Amniotic stem cell (primary cell): ENCODE measurements at places on chromosomes 3 and 15.

DNA sequence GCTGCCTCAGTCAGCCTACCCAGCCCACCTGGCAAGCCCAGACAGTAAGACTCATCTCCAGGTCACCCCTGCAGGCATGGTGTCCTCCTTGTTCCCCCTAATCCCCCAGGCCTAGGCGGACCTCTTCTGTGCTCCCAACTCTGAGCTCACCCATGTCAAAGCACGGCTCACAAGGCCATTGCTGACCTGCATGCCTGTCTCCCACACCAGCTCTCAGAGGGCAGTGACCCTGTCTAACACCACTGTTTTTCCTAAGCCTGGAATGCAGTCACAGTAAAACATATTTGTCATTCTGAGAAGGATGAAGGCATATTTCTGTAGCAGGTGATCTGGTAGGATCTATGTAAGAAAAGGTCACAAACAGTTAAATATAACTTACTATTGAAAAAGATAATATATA lies 110.3 kb upstream of the HACD2 start:
- DNase-seq: no peak

DNA sequence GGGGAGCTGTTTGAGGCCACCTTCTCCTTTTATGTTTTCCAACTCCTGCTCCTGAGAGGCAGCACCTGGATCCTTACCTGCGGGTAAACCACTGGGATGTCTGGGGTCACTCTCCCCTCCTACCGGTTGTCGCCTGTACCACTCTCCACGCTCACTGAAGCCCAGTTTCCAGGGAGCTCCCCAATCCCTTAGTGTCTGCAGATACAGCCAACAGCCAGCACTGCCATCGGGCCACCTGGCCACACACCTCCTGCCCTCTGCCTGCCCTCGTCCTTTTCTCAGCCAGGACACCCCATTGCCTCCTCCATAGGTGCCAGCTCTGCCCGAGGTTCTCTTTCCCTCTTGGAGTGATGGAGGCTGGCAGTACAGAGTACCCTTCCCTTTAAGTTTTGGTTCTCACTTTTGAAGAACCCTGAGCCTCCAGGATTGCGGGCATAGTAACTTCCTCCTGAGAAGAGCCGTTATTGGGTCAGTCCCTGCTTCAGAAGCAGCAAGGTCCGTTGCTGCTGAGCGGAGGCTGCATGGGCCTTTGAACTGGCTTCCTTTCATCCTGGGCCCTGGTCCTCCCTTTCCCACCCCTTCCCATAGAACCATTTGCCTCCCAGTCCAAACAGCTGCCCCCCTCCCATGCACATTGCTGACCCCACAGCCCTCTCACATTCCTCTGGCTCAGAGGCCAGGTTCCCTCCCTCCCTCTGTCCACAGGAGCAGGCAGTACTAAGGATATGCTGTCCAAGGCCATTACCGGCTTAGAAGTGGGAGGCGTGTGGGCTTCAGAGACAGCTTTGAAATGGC lies 30.9 kb downstream of the ARNT2 start:
- DNase-seq: no peak

DNA sequence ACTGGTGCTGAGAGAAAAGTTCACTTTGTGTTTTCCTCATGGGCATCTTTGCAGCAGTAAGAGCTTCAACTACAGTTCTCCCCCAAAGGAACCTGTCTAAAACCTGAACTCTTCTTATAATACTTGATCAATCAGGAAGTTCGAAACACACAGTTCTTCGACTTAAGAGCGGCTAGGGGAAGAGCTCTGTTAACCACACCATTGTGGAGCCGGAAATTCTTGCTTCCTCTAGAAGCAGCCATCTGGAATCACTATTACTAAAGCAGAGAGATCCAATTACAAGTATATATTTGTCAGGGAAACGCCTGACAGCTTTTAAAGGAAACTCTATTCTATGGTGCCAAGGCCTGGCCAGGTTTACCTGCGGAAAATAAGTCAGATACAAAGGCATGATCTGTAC lies 337.3 kb upstream of the CBLB start:
- no peak for DNase-seq

DNA sequence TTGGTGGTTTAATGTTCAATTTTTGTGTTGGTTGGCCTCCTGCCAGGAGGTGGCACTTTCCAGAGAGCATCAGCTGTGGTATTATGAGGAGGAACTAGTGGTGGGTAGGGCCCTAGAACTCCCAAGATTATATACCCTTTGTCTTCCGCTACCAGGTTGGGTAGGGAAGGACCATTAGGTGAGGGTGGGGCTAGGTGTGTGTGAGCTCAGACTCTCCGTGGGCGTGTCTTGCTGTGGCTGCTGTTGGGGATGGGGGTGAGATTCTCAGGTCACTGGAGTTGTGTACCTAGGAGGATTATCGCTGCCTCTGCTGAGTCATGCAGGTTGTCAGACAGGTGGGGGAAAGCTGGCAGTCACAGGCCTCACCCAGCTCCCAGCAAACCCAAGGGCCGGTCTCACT lies 187.1 kb downstream of the DPH6 start:
- no peak for DNase-seq

DNA sequence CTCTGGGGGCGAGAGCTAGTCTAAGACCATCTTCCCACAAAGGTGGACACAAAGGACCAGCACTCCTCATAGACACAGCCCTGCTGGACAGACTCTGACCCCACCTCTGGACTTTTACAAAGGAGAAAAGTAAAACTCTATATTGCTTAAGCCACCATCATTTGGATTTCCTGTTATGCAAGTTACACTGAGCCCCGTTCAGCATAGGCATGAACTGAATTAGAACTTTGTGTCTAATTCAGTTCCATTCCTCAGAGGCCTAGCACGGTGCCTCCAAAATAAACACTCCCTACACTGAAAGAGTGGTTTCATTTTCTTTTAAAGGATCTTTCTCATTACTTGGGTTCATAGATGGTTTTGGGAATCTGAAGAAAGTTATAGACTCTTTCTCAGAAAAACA lies 79.2 kb upstream of the OCA2 start:
- no peak for DNase-seq

GRCh38 chr15:77607894-77608261 lies 24.8 kb downstream of the LINGO1 start:
- no peak for DNase-seq

DNA sequence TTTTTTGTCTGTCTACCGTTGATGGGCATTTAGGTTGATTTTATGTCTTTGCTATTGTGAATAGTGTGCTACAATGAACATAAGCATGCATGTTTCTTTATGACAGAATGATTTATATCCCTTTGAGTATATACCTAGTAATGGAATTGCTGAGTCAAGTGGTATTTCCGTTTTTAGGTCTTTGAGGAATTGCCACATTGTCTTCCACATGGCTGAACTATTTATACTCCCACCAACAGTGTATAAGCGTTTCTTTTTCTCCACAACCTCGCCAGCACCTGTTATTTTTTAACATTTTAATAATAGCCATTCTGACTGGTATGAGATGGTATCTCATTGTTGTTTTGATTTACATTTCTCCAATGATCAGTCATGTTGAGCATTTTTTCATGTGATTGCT lies 89.6 kb upstream of the GALNT15 start:
- DNase-seq: no peak

DNA sequence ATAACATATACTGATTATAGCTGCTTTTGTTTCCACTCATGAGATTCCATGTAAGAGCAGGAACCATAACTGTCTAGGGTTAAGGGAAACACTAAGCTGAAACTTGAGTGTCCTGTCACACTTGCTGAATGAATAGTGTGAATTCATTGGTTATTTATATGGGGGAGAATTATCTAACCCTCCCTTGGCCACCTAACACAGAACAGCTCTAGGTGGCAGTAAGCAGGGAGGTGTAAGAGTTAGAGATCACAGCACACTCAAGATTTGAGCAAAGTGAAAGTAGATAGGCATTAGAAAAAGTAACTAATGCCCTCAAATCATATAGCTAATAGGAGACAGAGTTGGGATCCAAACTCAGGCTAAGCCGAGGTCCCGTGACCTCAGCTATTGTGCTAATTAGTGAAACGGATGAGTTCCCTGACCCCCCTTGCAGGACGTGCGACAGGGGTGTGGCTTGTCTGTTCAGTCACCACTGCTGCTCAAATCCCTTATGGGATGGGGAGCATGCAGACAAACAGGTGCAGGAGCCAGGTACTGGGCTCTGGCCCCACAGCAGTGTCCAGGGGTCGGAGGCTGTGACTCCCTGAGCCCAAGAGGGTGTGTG lies 27.7 kb upstream of the ANO10 start:
- no peak for DNase-seq

DNA sequence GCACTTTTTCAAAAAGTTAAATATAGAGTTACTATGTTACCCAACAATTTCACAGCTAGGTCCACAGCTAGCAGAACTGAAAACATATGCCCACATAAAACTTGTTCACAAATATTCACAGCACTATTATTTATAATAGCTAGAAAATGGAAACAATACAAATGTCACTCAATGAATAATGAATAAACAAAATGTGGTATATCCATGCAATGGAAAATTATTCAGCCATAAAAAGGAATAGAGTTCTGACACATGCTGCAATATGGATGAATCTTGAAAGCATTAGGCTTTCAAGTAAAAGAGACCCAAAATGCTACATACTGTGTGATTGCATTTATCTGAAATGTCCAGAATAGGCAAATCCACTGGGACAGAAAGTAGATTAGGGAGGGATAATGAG lies 111.9 kb downstream of the MECOM start:
- DNase-seq: no peak

DNA sequence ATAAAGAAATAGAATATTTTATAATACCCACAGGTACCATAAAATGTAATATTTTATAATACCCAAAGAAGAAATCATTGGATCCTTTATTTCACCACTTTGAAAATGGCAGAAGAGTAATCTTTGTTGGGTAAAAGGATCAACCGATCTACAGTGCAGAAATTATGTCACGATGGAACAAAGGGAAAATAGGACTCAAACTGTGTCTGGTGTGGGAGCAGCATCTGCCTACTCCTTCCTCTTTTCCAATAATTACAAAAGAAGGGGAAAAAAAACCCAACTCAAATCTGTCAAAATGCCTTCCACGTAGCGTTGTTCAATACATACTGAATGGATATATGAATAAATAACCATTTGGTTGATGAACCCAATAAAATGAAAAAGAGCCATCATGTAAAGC lies 492.6 kb upstream of the TBL1XR1 start:
- no peak for DNase-seq

GRCh38 chr3:123792473-123793201 lies 91.5 kb downstream of the MYLK start:
- no peak for DNase-seq

DNA sequence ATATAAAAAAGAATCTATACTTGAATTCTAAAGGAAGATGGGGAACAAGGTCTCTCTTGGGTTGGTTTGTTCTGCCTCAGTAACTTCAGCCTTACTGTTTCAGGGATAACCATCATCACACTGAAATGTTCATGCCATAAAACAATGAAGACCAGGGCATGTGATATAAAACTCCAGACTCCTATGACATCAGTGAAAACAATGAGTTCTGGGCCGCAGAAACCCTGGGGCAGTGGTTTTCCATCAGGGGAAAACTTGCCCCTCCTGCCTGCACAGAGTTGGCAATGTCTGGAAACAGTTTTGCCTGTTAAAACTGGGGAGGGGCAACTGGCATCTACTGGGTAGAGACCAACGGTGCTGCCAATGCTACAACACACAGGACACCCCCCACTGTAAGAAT lies 46.8 kb downstream of the CA12 start:
- DNase-seq: no peak

DNA sequence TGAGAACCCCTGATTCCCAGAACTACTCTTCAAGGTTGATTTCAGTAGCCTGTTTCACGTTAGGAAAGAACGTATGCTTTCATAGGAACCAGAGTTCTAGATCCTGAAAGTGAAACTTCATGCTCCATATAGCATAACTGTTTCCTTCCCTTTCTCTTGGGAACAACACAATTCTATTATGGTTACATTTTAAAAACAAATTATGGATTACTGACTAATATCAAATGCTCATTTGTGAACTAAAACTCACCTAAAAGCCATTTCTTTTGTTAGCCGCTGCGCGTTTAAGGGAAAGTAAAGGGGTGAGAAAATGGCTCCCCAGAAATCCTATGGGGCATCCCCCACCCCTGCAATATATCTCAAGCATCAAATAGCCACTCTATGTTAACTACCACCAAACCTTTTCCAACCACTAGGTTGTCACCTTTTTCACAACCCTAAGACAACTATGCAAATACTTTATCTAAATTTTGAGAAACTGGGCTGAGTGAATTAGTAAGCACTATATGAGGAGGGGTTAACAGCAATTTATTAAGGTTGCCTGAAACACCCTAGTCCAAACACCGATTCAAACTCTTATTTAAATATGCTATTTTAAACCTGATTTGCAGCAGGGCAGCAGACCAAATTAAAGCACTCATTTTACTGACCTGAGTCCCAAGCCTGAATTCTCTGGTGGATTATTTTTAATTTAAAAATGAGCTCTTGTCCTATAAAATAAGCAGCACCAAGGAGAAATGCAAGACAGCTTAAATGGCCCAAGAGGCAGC lies 2.4 kb downstream of the SIAH2 start:
- no peak for DNase-seq
